Occipital lobe (tissue), 3 donors: ENCODE measurements at places on chromosomes 16 and 17. TPM values are rescaled to one million over a fixed set of nuclear protein-coding genes. Genes with fewer than 3 reads are reported as not detected.

Gene CPPED1
- total RNA-seq: 6.2 TPM

Gene MATCAP1
- total RNA-seq: 49.1 TPM

DNA sequence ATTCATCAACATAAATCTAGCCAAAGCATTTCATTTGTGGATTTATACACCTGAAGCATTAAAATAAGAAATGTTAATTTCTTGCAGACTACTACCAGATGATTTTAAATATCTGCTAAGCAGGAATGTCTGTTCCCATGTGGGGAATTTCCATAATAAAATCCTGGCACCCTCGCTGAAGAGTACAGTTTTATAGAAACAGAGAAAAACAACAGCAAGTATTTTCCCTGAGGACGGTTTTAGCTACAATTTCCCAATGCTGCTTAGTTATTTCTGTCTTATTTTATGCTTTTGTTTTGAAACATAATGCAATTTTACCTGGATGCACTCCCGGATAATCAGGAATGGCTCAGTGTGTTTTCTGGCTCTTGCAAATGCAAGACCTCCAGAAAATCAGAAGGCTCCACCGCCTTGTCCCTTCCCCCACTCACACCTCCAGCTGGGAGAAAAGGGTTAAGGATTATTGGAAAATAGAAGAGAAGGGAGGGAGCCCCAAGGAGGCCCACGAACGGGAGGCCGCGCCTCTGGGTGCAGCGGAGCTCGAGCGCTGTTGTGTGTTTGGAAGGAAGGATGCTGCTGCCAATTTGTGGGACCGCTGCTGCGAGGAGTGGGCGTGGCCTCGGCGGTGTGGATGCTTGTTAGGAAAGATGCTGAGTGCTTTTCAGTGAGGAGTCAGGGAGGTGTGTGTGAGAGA, at the start of gene CNTNAP4:
CNTNAP4 (plus strand) TSS at position 657 of the 694 bp plus-strand sequence. CDS start 262 bp downstream, outside the sequence.
- peak; percentile 79 for DNase-seq

- DNase-seq: no peak
Observed at GRCh38 chr16:48025359-48025758, 130.4 kb downstream of the ABCC12 start.

DNA sequence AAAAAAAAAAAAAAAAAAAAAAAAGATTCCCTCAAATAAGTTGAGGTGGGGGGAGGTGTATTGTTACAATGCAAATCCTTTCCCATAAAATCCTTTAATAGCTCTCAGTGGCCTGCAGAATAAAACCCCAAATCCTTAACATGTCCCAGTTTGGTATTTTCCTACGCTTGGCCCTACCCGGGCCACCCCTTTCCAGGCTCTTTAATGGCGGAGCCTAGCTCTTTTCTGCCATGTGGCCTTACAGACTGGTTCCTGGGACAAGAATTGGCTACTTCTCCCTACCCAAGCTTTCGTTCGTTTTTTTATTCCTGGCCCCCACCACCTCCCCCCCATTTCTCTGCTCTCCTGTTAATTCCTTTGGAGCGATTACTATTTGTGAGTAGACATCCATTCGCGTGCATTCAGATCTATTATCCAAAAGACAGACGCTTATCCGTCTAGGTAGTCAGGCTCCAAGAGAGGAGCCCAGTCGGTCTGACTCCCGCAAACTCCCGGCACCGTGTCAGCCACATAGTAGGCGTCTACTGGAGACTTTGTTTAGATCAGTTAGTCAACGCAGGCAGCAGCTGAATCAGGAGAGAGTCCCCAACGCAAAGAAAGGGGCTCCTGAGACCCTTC, 813 bp upstream of the THAP11 start:
- DNase-seq: no peak

DNA sequence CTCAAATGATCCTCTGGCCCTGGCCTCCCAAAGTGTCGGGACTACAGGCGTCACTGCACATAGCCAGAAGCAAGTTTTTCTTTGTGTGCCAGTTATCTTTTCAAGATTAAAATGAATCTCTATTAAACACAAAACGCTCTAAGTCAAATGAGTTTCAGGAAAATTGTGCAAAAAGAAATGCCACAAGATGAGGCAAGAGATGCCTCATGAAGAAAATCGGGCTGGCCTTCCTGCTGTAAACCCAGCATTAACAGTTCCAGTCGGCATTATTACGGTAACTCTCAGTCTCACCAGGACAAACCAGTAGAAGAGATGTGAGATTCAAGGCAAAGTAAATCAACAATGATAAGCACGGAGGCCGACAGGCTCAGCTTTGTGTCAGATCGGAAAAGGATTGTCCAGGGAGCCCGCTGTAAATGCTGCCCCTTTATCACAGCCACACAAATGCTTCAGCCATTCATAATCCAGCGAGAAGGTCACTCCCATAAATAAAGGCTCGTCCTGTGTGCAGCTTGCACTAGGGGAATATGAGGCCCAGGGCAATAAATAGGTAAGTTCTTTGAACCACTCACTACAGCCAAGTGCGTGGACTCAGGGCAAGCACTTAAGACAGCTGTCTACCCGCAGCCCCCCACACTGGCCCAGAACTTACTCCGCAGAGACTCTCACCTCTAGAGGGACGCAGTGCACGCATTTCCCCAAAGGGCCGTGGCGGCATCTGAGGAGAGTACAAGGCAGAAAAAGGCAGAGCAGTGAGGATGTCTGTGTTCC, 27.2 kb downstream of the NPLOC4 start:
- DNase-seq: no peak

- DNase-seq: no peak
Observed at GRCh38 chr17:64399767-64400156, 9.1 kb upstream of the PECAM1 start.

DNA sequence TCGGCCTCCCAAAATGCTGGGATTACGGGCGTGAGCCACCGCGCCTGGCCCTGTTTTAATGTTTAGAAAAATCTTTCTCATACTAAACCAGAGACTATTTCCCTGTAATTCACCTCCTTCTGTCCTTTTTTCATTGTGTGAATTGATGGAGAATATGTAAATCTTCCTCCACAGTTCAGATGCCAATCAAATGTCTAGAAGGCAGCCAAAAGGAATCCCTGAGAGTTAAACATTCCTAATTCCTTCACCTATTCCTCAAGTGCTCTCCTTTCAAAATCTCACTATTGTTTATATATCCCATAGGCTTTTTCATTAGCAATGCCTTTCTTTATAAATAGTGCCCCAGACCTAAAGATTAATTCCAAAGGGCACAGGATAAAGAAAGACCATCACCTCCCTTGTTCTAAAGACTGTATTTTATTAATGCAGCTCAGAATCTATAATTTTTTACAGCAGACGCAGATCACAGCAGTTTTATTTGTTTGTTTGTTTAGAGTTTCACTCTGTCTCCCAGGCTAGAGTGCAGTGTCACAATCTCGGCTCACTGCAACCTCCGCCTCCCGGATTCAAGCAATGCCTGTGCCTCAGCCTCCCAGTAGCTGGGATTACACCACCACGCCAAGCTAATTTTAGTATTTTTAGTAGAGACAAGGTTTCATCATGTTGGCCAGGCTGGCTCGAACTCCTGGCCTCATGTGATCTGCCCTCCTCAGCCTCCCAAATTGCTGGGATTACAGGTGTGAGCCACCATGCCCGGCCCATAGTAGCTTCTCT, 30.5 kb downstream of the COPZ2 start:
- DNase-seq: no peak
